Liver (tissue), 10 donors: ENCODE measurements at places on chromosomes 4 and X.

DNA sequence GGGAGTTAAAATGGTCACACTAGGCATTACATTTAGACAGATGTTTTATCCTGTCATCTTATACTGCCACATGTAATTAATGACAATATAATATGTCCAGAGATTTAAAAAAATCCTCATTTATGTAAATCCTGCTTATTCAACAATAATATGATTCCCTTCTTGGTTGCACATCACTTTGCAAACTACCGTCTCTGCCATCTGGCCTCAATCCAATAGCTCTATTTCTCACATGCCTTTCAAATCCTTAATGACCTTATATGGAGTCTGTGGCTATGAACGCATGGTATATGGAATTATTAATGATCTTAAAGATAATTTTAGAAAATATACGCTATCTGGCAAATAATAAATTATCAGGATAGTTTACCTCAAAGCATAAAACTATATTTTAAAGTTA, 144.5 kb downstream of the NPNT start:
- no peak for DNase-seq

DNA sequence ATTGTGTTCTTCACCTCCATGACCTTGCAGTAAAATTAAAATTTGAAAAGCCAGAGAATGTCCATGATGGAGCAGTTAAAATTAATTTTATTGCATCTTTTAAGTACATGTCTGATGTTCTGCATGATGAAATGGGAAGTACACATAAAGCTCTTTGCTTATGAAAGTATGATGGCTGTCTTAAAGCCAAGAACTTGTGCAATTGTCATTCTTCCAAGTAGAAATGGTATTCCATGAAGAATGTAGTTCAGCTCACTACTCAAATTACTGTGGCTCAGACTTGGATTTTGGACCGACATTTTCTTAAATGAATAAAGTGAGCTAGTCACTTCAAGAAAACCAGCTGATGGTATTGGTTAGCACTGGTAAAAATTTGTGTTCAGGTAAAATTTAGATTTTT, 161.7 kb upstream of the CXCL13 start:
- DNase-seq = no peak

GRCh38 chrX:31057691-31058090, 14.2 kb downstream of the FTHL17 start:
- no peak for DNase-seq

- DNase-seq = no peak
Measured at GRCh38 chr4:119026662-119027444, 108.8 kb upstream of the MYOZ2 start.

GRCh38 chr4:189090174-189090814, 850.4 kb upstream of the FRG1 start:
- DNase-seq = no peak

- peak; percentile 39 for DNase-seq
Measured at GRCh38 chrX:386239-386767, 404 bp downstream of the PPP2R3B start.

GRCh38 chr4:156795727-156796126, 175.9 kb downstream of the PDGFC start:
- DNase-seq = no peak

DNA sequence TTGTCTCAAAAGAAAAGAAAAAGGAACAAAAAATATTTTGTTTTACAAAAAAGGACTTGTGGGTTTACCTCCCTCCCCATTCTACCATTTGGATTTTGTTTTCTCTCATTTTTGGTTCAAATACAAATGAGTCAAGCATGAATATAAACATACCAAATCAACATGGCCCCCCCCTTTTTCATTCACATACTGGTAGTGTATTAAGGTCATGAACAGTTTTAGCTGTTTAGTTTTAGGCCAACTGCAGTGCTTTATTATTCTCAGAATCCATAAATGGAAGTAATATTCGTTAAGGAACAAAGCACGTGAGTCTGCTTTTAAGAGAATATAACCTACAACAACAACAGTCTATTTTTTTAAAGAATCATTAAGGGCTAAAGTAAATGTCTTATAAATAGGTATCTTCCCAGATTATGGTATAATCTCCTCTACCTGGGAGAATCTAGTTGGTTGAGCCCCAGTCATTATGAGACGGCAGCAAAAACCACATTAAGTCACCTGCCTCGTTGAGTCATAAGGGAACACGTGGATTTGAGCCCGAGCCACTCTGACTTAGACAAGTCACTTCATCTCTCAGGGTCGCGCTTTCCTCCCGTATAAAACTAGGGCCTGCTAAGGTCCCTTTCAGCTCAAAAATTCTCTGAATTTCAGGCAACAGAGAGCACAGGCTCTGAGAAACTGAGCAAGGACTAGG, 26.7 kb downstream of the BCLAF3 start:
- no peak for DNase-seq

- DNase-seq = no peak
Measured at GRCh38 chr4:44985152-44985551, 258.8 kb upstream of the GNPDA2 start.

DNA sequence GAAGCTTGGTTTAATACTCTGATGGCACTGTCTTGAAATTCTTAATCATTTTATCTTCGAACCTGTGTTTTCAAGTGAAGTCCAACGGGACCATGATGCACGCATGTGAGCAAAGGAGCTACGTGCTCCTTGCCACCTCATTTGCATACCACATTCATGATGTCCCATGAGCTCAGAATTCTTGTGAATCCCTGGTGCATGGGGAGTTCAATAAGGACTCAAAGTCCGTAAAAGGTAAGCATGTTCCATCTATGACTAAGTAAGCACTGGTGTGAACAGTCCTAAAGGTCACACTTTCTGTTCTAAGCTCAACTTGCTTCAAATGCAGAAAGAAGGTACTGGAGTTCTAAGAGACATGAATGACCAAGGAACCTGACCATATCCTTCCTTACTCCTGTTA, 13.1 kb upstream of the GPM6B start:
- DNase-seq = no peak

DNA sequence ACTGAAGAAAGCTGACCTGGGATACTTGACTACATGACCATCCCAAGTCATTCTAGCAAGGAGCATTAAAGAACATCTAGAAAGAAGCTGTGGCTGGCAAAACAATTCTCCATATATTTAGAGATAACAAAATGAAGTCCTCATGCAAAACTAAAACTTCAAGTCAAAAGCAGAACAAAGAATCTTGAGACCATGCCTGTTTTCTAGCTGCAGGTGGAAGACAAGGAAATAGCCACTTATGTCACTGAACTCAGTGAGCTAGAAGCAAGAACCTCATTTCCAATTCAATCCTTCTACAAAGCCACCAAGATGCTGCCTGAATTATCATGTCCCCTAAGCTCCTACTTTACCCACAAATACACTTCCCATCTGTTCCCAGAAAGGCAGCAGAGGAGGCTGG, 13.8 kb downstream of the USP46 start:
- DNase-seq = no peak

DNA sequence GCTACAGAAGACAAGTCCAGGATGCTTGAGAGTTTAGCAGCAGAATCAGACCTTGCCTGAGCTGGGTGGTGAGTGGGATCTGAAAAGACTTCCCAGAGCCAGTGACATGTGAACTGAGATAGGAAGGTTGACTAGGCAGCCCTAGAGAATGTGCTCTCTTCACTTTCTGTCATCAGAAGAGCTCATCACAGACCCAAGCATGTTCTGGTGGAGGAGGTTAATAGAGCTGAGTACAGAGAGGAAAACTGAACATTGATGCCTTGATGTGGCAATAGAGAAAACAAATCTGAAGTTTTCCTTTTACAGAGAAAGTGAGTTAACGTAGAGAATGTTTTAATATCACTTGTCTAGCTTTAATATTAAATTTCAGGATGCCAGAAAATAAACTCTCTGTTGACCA, 17.1 kb downstream of the ADGRL3 start:
- no peak for DNase-seq

- no peak for DNase-seq
Measured at GRCh38 chrX:1392376-1393068, 609 bp upstream of the SLC25A6 start.

GRCh38 chrX:19487520-19488200, 27.6 kb downstream of the MAP3K15 start:
- DNase-seq = no peak

DNA sequence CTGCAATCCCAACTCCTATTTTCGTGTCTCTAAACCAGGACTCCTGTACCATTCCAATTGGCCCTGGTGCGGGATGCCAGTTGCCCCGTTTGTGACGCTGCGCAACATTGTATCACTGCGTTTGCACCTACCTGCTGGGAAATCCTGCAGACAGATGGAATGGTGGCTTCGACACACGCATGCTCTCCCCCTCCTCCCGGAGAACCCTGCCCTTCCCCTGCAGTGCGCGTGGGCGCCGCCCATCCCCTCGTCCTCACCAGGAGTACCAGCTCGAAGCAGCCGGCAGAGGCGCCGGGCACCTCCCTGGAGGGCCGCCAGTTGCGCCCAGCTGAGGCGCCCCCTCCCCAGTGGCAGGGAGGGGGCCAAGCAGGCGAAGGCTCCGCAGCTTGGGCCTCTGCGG, 1.4 kb downstream of the DGKK start:
- DNase-seq = no peak

- DNase-seq = no peak
Measured at GRCh38 chr4:475962-476361, 23.0 kb downstream of the ZNF721 start.

DNA sequence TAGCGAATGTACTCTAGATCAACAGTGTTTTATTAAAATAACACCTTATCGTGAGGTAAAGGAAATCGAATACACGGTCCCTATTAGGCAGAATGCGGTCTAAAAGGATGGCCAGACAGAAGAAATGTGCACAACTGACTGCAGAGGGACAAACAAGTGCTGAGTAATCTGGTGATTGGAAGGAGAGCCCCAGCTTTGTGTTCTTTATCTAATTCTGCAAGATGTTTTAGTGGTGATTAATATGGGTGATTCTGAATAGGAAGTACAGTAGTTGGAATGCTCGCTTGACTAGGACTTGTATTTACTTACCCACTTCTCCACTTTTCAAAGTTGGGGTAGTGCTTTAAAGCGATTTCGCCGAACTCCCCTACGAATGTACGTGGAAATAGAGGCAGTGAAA, 1.2 kb downstream of the WDR44 start:
- DNase-seq = no peak

- no peak for DNase-seq
Measured at GRCh38 chrX:2512501-2512900, 11.7 kb upstream of the DHRSX start.

DNA sequence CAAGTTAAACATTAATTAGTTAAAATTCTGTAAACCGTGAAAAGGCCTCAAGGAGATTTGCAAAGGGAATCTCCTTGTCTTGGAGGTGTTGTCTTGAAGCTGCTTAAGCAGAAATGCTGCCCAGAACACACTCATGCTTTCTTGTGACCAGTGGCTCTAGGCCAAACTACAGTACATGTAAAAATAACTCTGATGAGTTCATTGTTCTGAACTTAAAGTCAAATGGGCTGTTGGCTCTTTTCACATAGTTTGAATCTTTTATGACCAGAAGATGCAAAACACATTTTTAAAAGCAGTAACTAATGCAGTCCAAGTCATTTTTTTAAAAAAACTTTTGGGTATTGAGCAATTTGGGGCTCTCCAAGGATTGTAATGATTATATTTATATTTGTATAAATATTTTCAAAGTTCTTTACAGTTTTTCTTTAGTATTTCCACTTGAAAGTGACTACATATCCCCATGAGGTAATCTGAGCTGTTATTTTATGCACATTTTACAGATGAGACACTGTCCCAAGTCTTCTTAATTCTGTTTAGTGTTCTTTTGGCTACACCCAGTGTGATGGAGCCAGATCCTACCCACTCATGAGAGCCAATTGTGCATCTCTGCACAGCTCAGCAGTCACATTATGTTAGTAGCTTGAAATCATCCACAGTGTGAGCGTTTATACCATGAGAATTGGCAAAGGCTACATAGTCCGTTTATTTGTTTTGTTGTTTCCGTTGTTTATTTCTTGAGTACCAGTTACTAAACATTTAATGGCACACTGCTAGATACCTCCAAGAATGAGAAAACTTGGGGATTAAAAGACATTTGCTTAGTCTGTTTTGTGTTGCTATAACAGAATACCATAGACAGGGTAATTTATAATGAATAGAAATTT, 112.8 kb upstream of the ATXN3L start:
- DNase-seq = no peak

- no peak for DNase-seq
Measured at GRCh38 chrX:124257924-124258702, 74.3 kb upstream of the TEX13D start.

DNA sequence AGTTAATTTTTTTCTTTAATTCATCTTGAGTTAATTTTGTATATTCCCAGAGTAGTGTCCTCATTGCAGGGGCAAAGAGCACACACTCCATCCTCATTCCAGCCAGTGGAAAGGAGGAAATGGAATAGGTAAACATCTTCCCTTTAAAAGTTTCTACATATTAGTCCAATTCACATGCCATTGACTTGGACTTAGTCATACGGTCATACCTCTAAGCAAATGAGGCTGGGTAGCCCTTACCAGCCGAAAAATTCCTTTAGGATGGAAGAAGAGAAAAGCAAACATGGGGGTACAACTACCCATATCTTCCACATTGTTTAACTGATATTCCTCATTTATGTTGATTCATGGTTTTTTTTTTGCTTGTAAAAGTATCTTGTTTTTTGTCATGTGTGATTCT, 37.4 kb upstream of the NDP start:
- DNase-seq = no peak

GRCh38 chr4:25590171-25590570, 65.5 kb upstream of the SLC34A2 start:
- DNase-seq = no peak

DNA sequence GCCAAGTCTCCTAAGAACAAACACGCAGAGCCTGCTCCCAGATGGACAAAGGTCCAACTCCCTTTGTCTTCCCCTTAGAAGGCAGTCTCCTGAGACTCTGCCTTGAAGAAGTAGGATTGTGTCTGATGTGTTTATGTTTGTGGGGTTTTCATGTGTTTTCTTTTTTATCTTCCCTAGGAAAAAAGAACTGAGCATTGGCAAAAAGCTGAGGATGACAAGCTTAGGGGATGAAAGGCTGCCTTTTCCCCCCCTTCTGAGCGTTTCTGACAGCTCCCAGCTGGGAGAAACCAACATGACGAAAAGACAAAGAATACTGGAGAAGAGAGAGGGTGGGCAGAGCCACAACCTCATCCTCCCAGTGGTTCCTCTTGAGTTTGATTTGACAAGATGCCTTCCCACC, 181.1 kb downstream of the EVC2 start:
- no peak for DNase-seq
